ENCODE measurements at places on chromosomes 3 and 15.

- DNase-seq, result no peak
These were observed 29.6 kb downstream of the TMEM39A start for GRCh38 chr3:119433613-119434325.

- DNase-seq, result no peak
These were observed 325.5 kb downstream of the IL5RA start for GRCh38 chr3:2784627-2785026.

DNA sequence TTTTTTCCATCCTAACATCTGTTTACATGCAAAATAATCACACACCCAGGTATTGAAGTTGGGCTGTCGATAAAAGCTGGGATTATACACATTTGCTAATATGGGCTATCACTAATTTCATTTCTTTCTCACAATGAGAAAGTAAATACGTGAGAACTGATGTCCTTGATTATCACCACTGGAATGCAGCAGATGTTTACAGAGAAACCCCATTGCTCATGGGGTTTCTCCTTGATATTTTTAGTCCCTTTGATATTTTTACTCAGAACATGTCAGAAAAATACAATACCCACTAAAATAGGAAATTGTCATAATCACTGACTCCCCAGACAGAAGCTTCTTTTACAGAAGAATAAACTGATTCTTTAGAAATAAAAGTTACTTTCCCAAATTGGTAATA lies 535.1 kb upstream of the CCDC54 start:
- no peak for DNase-seq

GRCh38 chr3:123881771-123882170 lies 2.4 kb downstream of the MYLK start:
- no peak for DNase-seq

DNA sequence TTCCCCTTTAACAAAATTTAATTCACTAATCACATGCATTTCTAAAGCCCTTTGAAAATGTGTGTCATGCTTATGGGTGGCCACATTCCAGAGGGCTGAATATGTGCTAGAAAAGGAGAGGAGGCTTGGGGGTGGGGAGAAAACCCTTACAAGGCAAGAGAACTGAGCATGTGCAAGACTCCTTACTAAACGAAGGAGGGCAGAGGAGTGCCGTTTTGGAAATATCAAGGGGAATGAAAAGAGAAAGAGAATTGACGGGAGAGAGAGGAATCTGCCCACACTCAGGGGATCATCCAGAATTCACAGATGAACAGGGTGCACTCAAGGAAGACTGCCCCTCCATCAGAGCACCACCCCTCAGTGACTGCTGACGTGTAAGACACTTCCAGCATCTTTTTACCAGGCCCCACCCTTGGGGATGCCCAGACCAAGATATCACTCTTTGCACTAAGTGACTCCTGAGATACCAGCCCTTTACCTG lies 37.9 kb upstream of the TSC22D2 start:
- no peak for DNase-seq

- no peak for DNase-seq
These were observed 156.2 kb downstream of the POLR2M start for GRCh38 chr15:57862761-57863160.

GRCh38 chr3:36678216-36679013 lies 85.9 kb downstream of the DCLK3 start:
- DNase-seq, result no peak

DNA sequence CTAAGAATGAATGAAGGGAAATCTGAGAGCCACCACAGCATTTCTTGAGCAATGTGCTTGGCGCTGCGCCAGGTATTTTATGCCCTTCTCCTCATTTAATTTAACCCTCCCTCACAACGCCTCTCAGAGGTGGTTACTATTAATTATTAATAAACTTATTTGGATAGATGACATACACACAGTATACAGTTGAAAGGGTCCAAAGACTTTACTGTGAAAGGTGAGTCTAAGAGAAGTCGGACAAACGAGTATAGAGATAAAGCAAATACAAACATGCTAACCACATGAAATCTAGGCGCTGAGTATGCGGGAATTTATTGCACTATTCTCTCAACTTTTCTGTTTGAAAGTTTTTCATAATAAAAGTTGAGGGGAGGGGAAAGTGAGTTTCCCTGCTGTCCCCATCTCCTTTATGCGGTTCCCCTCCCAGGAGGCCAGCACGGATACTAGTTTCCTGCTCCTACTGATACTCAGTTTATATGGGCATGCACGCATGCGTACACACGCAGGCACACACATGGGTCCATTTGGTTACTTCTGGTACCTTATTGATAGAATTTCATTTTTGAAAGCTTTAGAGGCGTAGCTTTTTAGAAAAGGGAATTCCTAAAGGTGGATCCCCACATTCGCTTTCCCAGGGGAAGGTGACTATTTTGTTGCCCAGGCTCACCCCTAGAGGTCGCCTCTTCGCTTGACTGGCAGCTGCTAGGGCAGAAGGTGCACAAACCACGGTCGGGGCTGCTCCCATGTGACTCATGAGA lies 28.5 kb upstream of the KCTD6 start:
- DNase-seq, result peak; percentile 86

GRCh38 chr15:60591496-60592370 lies 112.8 kb upstream of the ICE2 start:
- peak; percentile 60 for DNase-seq
